Activated T-helper 1 cell treated with Interleukin-2 at 50 U/mL for 16 hours (primary cell): ENCODE measurements at places on chromosomes 3 and 15.

GRCh38 chr3:31968369-31968926 is 12.6 kb downstream of the OSBPL10 start:
- no peak for DNase-seq

DNA sequence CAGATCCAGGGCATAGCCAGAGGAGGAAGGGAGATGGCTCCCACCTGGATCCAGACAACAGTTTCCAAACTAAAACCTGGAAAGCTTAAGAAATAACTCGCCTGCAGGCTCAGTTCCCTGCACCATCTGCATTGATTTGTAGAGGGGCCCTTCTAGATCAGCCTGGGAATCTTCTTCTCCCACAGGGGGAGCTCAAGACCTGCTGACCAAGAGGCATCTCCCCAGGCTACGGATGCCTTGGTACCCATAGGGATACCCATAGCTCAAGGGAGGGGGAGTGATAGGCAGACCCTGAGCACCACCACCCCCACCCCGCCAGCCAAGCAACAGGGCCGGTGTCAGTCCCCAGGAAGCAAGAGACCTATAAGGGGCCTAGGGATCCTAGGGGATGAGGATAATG is 28.0 kb upstream of the DCLK3 start:
- no peak for DNase-seq

DNA sequence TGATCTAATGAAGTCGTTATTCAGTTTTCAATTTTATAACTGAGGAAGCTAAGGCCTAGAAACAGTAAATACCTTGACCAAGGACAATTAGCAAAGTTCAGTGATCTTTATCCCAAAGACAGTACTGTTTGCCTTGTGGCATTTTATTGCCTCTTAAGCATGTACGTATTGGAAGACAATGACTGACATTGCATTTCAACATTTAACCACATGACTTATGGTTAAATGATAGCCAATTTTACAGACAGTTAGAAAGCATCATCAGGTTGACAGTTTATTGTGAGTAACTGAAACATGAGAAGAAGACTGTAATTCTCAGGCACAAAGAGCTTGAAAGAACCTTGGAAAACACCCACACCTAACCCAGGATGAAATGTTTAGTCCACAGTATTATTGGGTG is 390.8 kb upstream of the ZNF385D start:
- no peak for DNase-seq

GRCh38 chr3:55406696-55407425 is 80.2 kb downstream of the WNT5A start:
- no peak for DNase-seq

DNA sequence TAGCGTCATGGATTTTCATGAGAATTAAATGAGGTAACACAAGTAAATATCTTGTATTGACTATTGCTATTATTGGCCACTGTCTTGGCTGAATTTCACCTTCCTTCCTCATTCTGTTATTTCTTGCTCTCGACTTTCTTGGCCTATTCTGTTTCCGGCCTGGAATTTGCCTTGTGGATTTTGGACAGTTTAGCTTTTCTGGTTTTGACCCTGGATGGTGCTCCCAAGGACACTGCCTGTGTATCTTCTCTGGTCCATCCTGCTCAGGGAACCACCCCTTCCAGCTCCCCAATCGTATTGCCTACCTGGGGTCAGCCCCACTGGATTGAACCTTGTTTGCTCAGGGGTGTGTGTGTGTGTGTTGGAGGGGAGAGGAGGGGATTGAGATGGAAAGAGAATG is 376.2 kb upstream of the C2CD4B start:
- DNase-seq: no peak

- DNase-seq: no peak
These were observed 17.7 kb downstream of the NTRK3 start for GRCh38 chr15:88238618-88239430.

DNA sequence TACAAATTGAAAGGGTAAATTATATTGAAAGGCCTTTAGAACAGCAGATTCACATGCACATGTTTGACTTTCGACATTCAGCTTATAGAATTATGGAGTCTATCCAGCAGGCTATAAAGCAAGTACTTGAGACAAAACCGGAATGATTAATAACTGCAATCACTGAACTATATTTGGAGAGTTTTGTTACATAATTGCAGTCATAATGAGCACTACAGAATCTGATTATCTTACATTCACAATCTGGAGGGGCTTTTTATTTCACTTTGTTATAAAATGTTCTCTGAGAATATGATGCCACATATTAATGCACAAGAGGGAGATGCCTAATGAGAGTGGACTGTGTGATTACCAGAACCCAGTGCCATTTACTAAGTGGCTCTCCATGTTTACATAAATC is 64.3 kb downstream of the NSUN3 start:
- no peak for DNase-seq
